ENCODE measurements at places on chromosomes 2 and 18.

- DNase-seq = no peak
Observed at GRCh38 chr2:10531874-10532637, 83.9 kb upstream of the ODC1 start.

- no peak for DNase-seq
Observed at GRCh38 chr2:14015113-14015630, 617.3 kb upstream of the LRATD1 start.

DNA sequence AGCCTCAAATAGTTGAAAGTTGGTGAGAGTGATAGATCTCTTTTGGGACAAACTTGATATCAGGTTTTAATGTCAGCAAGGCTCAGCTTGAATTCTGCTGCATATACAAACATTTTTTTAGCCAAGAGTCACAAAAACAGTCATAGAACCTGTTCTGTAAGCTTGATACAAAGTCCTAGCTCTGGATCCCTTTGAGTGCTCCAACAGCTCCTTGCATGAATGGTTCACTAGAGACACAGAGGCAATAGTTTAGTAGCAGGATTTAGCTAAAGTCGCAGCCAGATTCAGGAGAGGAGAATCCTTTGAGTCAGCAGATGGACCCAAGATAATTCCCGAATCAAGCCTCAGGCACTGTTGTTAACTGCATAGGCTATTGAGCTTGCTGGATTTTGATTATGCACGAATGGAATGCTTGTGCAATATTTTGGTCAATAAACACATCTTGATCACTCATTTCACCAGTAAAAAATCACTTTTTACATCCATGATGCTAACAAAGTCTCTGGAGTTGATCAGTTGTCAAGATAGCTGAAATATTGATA lies 148.6 kb downstream of the KLHL14 start:
- no peak for DNase-seq

- DNase-seq = no peak
Observed at GRCh38 chr2:190947711-190948251, 66.2 kb downstream of the STAT1 start.

- DNase-seq = no peak
Observed at GRCh38 chr2:199460846-199461710, 3.3 kb upstream of the SATB2 start.

- DNase-seq = no peak
Observed at GRCh38 chr2:234836271-234836670, 115.5 kb upstream of the SH3BP4 start.

DNA sequence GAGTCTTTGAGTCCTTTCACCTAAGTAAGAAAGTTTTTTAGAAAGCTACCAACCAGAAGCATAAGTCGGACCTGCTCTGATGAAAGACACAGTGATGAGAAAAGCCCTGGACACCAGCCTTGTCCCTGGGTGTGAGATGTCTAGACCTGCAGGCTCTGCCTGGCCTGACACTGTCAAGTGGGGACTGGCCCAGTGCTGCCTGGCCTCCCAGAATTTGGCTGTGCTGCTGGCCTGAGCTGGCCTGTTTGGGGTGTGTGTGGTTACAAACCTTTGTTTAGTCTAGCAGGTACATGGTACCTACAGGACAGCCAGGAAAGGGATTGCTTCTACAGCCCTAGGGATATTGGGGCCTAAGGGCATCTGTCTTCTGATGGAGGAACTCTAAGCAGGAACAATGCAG lies 48.3 kb downstream of the ASB1 start:
- DNase-seq = no peak

DNA sequence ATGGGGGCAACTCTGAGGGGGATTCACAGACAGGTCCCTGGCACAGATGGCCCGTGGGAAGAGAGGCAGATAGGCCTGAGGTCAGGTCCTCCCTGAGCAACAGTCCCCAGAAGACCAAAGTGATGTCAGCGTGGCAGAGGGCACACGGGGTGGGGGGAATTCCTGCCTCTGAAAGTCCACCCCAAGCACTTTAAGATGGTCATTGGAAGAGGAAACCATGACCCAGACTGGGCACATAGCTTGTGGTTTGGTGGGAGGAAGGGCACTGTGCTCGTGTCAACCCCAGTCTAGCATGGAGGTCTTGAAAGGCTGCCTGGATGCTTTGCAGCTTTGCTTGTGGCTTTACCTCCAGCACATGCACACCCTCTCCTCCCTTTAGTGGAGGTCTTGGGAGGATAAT lies 38.0 kb upstream of the SIX2 start:
- DNase-seq = no peak

DNA sequence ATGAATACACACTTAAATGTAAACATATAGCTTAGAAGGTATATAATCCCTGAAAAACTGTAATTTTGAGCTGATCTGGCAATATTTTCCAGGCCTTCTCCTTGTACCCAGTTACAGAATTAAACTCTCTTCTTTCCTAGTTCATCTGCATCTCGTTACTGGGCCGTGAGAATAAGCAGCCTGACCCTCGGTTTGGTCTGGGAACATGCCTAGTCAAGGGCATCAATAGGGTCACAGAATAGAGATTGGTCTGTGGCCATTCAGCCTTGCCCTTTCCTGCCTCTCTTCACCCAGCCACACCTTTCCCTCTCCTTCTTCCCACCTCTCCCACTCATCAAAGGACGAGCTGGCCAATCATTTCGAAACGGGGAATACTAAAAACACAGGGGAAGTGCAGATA lies 27.3 kb downstream of the SULT1C2 start:
- no peak for DNase-seq

DNA sequence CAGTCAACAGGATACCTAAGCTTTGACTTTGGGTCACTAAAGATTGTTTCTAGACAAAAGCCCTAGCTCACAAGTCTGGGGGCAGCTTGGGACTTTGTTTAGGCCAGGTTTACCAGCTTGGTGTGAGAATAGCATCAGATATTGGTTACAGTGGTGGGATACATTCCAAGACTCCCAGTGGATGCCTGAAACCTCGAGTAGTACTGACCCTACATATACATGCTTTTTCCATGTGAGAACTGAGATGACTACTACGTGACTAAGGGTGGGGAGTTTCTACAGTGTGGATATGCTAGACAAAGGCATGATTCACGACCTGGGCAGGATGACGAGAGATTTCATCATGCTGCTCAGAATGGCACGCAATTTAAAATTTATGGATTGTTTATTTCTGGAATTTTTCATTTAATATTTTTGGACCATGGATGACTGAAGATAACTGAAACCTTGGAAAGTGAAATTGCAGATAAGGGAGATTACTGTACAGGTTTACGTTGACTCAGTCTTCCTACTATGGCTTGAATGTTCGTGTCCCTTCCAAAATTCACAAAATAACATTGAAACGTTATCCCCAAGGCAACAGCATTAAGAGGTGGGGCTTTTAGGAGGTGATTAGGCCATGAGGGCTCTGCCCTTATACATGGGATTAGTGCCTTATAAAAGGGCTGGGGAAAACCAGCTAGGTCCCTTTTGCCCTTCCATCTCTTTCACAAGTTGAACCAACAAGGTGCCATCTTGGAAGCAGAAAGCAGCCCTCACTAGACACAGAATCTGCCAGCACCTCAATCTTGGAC lies 50.2 kb upstream of the CTAGE1 start:
- DNase-seq = no peak

- no peak for DNase-seq
Observed at GRCh38 chr2:32942793-32943485, 3.8 kb upstream of the LTBP1 start.

DNA sequence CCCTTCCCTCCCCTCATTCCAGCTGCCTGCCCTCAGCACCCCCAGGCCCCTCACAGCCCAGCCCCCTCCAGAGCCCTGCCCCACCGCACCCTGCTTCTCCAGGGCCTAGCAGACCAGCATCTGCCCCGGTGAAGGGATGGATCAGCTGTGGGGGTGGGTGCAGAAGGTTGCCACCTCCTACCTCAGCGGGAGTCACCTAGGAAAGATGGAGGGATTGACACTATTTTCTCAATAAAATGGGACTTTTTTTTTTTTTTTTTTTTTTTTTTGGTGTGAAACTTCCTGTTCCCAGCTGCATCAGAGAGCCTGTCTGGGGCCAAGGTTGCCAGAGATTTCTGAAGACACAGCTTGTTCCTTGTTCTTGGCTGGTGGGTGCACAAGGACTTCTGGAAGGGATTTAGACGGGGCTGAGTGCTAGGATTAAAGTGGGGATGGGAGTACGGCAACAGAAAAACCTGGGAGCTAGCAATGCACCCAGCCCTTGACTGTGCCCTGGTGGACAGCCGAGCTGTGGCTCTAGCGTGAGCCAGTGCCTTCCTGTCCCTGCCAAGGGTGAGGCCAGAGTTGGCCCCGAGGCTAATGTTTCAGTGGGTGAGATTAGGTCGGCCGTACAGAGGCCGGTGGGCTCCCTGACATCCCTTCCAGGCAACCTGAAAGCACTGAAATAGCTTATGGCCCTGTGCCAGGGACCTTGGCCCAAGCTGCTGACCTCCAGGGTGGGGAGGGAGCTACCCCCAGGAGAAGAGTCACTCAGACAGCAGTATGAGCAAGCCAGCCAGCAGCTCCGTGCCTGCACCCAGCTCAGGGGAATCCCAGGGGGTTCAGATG lies 4.6 kb downstream of the B3GNT7 start:
- DNase-seq = no peak

GRCh38 chr2:234134496-234134895 lies 84.0 kb downstream of the SPP2 start:
- DNase-seq = no peak

DNA sequence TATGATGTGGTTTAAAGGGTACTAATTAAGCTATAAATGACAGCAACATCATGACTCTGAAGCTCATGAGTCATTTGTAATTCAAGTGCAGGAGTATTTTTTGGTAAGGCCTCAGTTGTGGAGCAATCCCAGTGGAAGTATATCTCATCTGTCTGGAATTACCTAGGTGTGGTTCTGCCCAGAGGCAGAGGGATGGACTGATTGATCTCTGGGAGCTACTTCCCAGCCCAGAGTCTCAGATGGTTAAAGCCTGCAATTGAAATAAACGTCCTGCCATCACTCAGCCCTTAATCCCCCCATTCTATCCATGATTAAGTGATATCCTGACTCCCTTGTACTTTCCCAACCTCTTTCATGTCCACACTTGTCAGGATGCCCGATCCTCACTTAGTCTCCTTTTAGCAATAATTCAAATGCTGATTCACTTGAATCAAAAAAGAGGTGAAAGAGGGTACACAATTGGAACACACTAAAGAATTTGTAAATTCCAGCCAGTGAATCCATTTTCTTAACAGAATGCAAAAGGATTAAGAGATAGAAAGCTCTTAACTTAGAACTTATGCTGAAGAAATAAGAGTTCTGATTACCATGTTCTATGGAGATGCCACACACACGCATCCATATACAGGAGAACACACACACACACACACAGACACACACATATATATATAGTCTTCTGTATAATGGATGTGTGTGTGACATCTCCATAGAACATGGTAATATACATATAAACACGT lies 664.4 kb downstream of the NYAP2 start:
- no peak for DNase-seq

DNA sequence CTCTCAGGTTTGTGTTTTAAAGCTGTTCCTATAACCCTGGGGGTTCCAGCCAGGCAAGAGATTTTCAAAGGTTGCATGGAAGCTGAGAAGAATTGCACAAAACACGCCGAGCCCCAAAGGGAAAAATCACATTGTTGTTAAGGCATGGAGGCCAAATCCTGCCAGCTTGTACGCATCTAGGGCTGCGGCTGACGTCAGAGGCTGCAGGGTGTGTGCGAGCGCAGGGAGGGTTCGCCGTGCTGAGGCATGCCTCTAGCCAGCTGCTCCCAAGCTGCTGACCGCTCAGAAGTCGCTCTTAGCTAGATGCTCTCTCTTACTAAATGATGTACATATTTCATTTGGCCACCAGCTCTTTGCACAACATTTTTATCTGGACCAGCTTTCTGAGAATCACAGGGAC lies 191.8 kb downstream of the LPIN1 start:
- no peak for DNase-seq

- DNase-seq = no peak
Observed at GRCh38 chr2:149861034-149861433, 273.5 kb upstream of the MMADHC start.

DNA sequence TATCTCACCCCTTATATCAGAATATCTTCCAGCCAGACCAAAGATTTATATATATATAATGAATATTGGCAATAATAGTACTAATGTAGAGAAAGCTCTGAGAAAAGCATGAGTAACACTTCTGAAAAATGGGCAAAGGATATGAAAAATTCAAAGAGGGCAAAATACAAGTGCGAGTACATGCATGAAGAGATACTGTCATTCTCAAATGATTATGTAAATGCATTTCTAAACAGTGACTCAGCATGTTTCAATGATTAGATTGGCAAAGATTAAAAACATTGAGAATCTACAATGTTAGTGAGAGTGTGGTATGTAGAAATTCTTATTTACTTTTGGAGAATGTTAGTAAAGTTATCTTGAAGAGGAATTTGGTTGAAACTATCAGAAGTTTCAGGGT lies 118.3 kb upstream of the NEDD4L start:
- DNase-seq = no peak

GRCh38 chr2:28160986-28161425 lies 231.7 kb upstream of the FOSL2 start:
- DNase-seq = no peak

GRCh38 chr2:34949316-34949715 lies 1350.2 kb upstream of the FAM98A start:
- no peak for DNase-seq

DNA sequence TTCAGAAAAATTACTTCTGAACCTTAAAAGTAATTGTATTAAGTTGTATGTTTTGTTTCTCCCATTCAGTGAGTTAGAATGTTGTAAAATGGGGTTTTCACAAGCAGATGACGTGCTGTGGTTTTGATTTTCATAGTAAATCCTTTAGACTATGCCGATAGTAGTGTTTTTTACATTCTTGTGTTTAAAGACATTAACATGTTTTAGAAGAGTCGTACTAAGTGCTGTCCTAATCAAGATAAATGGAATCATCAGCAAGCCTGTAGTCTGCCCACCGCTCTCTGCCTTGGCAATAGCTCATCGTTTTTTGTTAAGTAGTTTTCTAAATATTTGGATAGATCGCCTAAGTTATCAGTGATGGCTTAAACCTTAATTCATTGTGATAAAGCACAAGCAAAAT lies 21.5 kb downstream of the PKP4 start:
- DNase-seq = no peak

DNA sequence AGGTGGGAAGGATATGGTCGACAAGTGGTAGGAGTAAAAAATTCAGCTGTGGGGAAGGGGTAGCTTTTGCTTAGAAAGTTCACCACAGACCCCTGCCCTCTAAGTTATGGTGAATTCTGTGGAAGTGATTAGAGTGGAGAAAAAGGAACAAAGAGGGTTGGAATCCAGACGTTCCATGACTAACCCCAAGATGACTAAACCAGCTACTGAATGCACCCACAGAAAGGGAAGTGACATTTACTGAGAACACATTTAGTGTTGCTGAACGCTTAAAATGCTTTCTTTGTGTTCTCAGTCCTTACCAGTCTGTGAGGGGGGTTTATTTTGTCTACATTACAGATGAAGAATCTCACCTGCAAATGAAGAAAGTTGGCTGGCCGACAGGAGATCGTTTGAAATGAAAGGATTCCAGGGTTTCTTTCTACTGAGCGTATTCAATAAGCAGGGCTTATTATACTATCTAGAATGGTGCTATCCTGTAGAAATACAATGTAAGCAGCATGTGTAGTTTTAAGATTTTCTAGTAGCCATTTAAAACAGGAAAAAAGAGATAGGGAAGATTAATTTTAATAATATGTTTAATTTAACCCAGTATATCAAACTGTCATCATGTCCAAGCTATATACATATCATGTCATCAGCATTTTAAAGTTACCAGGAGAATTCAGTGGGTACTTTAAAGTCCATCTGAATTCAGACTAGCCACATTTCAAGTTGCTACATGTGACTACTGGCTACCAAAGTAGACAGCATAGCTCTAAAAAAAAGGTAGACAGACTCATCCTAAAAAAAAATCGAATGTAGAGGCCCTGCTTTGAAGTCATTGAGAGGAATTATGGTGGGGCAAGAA lies 60.1 kb downstream of the LIMS1 start:
- no peak for DNase-seq

GRCh38 chr2:10269711-10270610 lies 32.7 kb upstream of the HPCAL1 start:
- no peak for DNase-seq
